ENCODE measurements at places on chromosomes 4 and X.

DNA sequence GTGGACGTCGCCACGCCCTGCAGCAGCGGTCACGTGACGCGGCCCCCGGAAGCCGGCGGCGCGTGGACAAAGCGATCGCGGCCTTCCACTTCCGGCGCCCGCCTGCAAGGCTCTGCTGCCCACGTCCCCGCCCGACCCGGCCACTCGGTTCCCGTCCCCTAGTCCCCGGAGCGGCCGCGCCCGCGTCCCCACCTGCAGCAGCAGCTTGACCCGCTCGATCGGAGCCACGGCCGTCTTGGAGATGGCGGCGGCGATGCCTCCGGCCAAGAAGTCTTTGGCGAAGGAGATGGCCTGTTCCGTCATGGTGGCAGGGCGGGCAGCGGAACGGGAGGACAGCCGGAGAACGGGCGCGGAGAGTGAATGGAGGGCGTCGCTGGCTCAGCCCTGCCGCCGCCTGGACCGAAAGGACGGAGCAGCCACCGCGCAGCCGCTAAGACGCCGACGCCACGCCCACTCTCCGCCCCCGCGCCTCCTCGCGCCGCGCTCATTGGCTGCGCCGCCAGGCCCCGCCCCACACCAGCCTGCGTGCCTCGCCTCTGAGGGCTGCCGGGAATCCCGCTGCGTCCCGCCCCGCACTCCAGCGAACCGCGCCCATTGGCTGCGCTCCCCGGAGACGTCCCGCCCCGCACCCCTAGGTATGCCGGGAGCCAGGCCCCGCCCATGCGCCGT, at the start of gene SLC25A6:
TSS of gene SLC25A6 (minus strand) at position 407 of the 669 bp plus-strand sequence. CDS start at position 303, 104 bp downstream.
- DNase-seq = peak; percentile 99

DNA sequence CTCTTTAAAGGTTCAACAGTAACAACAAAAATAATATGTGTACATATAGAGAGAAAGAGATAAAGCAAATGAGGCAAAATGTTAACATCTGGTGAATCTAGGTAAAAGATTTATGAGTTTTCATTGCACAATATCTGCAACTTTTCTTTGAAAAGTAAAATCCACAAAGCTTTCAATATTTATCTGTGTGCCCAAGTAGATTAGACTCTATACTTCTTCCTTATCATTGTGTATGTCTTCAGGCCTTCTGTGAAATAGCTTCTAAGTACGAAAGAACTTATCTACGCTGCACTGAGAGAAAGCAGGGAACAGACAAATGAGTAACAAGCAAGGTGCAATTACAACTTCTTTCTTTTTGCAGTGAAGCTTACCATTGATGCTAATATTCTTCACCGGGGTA, 81.6 kb downstream of the NPNT start:
- DNase-seq = no peak

- DNase-seq = peak; percentile 58
Observed at GRCh38 chrX:136608295-136608933, 39.5 kb upstream of the CD40LG start.

DNA sequence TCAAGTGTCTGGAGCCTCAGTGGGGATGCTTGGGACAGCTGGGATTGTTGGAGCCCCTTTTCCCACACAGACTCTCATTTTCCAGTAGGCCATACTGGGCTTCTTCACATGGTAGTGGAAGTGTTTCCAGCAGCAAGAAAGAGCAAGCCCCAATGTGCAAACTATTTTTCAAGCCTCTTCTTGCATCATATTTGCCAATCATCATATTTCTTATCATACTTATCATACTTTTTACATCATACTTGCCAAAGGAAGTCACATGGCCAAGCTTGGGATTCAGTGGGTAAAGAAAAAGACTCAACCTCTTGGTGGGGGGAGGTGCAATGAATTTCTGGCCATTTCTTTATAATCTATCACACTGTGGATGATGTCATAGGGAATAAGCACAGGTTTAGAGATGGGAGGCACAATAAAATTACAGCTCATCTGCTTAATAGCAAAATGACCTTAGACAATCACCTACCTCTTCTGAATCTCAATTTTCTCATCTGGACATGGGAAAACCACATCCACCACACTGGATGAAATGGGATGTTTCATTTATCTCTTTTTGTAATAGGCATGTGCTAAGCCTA, 174.2 kb downstream of the MID1IP1 start:
- no peak for DNase-seq

DNA sequence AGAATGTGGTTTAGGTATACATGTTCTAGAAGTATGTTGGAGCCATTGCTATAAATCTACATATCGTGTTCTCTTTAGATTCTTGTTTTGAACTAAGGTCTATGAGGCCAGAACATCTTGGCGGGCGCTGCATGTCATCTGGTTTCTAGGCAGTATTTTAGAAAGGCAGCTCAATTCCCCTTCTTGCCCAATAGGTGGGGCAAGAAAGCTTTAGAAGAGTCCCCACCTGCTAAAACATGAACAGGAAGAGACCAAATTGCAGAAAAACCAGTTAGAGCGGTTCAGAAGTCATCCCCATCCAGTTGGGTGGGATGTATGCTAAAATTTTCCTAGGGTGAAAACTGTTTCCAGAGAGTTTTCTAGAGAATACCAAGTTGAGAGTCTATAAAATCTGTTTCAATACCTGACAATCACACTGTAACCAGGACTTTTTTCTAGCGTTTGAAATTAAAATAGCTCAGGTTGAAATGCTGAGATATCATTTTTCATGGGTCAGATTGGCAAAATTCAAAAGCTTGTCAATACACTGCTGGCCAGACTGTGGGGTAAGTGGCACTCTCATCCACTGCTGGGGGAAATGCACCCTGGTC, 17.5 kb upstream of the SH3KBP1 start:
- DNase-seq = no peak

DNA sequence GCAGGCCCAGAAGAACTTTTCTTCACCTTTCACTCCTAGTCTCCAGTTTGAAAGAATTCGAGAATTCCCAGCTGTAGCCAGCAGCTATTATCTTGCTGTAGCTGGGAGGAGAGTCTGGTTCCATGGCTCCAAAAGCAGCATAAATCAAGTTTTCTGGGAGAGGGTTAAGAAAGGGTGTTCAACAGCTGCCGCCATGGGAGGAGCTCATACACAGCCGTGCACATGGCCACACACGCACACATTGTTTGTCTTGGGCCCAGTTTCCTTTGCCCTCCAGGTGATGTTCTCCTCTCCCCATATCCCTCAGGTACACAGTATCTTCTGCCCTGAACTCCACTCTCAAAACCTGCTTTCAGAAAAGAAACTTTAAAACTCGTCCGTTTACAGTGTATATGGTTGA, 4.1 kb upstream of the GPC3 start:
- no peak for DNase-seq

GRCh38 chrX:56788717-56789122, 59.7 kb downstream of the NBDY start:
- no peak for DNase-seq

- DNase-seq = no peak
Observed at GRCh38 chr4:25011135-25011866, 19.4 kb downstream of the LGI2 start.

DNA sequence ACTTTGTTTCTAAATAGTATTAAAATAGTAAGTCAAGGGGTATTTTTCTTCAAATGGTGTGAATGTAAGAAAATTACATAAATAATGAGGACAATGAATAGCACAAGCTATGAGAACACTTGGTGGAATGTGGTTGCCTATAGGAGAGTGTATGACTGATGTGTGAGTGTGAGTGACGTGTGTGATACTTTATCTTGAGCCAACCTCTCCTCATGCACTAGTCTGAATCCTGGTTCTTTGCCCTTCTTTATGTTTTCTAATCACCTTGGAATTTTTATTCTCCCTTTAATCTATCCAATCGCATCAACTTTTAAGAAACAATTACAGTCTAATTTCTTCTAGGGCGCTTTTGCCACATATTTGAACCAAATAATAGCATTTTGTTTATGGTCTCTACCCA, 98.2 kb downstream of the YIPF7 start:
- DNase-seq = no peak

DNA sequence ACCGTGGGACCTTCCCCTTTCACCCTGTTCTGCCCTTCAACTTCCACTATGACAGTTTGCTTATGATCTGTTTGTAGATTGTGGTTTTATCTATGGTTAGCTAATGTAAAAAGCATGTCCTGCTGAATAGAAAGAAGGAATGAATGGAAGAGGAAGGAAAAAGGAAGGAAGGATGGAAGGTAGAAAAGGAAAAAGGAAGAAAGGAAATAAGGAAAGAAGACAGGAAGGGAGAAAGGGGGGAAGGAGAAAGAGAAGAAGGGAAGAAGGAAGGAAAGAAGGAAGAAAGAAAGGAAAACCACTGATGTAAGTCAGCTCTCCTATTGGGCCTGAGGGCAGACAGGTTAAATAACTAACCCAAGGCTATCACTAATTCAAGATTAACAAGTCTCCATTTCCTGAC, 319.1 kb upstream of the KLF3 start:
- no peak for DNase-seq

GRCh38 chr4:78040431-78040830, 16.7 kb upstream of the FRAS1 start:
- no peak for DNase-seq

GRCh38 chr4:105092356-105092755, 54.3 kb upstream of the TET2 start:
- DNase-seq = no peak

- DNase-seq = peak; percentile 68
Observed at GRCh38 chr4:36244257-36245082, at the start of gene ARAP2. Gene ARAP2, minus strand, starts transcription at chr4:36244514. Its CDS starts 15,028 bp downstream, at chr4:36229486.

GRCh38 chr4:109861916-109862511, 14.1 kb downstream of the LRIT3 start:
- no peak for DNase-seq

GRCh38 chrX:74449937-74450330, 28.6 kb downstream of the SLC16A2 start:
- DNase-seq = no peak

GRCh38 chr4:181859439-181859838, 383.8 kb upstream of the TENM3 start:
- no peak for DNase-seq

DNA sequence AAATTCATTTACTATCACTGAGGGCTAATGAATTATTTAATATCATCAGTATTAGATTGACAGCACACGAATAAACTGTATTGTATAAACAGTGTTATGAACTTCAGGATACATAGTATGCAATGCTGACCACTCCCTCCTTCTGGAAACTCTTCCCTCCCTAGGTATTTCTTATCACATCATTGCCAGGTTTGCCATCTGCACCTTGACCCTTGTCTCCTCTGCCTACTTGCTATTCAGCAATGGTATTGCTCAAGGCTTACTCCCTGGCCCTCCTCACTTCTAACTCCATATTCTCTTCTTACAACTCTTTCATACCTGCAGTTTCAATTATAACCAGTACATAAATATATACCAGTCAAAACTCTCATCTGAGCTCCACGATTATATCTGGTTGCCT, 38.9 kb downstream of the ATP8A1 start:
- DNase-seq = no peak

DNA sequence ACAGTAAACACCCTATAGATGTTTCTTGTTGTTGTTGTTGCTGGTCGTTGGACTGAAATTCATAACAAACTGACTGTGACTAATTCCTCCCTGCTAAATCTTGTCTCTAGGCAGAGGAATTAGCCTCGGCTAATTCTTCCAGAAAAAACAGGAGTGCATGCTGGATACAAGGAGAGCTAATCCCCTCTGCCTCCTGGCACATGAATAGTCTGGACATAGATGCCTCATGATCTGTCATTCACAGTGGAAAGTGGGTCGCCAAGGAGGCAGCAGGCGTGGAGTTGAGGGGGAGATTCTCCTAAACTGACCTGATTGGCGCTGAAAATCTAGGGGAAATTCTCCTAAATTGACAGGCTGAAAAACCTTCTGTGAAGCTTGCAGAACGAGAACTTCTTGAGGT, 220.1 kb downstream of the DCTD start:
- DNase-seq = no peak

DNA sequence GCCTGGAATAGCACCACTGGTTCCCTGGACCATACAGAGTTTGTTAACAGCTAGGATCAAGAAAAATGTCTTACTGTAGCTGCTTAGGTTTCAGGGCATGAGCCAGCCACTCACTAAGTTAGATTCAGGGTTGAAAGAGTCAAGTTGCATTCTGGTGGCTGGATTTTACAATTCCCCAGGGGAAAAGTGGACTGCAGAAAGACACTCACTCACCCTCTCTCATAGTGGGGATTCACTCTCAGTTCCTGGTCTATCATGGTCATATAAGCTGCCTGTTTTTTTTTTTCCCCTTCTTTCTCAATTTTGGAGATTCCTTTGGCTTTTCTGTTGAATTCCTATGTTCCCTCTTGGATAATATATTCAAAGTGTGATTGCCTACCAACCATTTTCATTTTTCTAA, 744.2 kb upstream of the GRIA3 start:
- no peak for DNase-seq
